Gastroesophageal sphincter (tissue), 4 donors: ENCODE measurements at places on chromosomes 2 and 18. TPM values are rescaled to one million over a fixed set of nuclear protein-coding genes. Genes with fewer than 3 reads are reported as not detected.

REG3G gene
- not detected for total RNA-seq

TFPI gene
- total RNA-seq = 57.9 TPM

CDCA7 gene
- total RNA-seq = 4.8 TPM

TTN gene
- total RNA-seq = 12.8 TPM

DPYSL5 gene
- total RNA-seq = not detected

PLCL1 gene
- total RNA-seq = 23.4 TPM

ACADL gene
- total RNA-seq = 5.9 TPM

FAM161A gene
- 0.96 TPM for total RNA-seq

CRYGD gene
- total RNA-seq = not detected

CCDC141 gene
- total RNA-seq = 6.2 TPM

CNGA3 gene
- 7.0 TPM for total RNA-seq

CKAP2L gene
- total RNA-seq = 1.8 TPM

SNTG2 gene
- 1.5 TPM for total RNA-seq

UGT1A8 gene
- not detected for total RNA-seq

DPP10 gene
- total RNA-seq = 1.9 TPM

GALNT3 gene
- 5.2 TPM for total RNA-seq

POTEI gene
- total RNA-seq = not detected

LAMA1 gene
- 0.81 TPM for total RNA-seq

TCF7L1 gene
- total RNA-seq = 13.0 TPM

MDH1B gene
- total RNA-seq = 2.3 TPM

NYAP2 gene
- total RNA-seq = 0.47 TPM

RAB11FIP5 gene
- total RNA-seq = 25.4 TPM

ALPG gene
- total RNA-seq = not detected

SLC66A2 gene
- total RNA-seq = 34.9 TPM

GAD1 gene
- not detected for total RNA-seq

SUMO1 gene
- 67.3 TPM for total RNA-seq

IL36B gene
- total RNA-seq = not detected

REG3A gene
- not detected for total RNA-seq

TCF4 gene
- total RNA-seq = 87.6 TPM

PLCD4 gene
- 14.2 TPM for total RNA-seq

C18orf54 gene
- 2.6 TPM for total RNA-seq

RAPGEF4 gene
- 7.9 TPM for total RNA-seq

GCA gene
- 30.5 TPM for total RNA-seq

ST3GAL5 gene
- 27.7 TPM for total RNA-seq

PLB1 gene
- 10.0 TPM for total RNA-seq

RRM2 gene
- total RNA-seq = 3.0 TPM

ASTL gene
- total RNA-seq = not detected

PCARE gene
- not detected for total RNA-seq

IHH gene
- 0.23 TPM for total RNA-seq
